Activated T-helper 2 cell treated with anti-CD3 and anti-CD28 coated beads, Interferon-gamma antibody, Interleukin-2, Interleukin-4, amounts not matched to agents 10 μg/mL and 5 μg/mL and 100 μg/mL, durations not matched to agents 14 hours and 24 hours and 36 hours (primary cell): ENCODE measurements at places on chromosomes 16 and 17.

- H3K36me3 ChIP-seq = peaks cover 41% of the 10 kb centered on the region
- peaks cover 12% of the 10 kb centered on the region for H3K4me1 ChIP-seq
- no peaks in the 10 kb centered on the region for H3K27me3 ChIP-seq
- DNase-seq = peak; percentile 9
These were observed 10.5 kb downstream of the TSPOAP1 start for GRCh38 chr17:58318065-58318481.

DNA sequence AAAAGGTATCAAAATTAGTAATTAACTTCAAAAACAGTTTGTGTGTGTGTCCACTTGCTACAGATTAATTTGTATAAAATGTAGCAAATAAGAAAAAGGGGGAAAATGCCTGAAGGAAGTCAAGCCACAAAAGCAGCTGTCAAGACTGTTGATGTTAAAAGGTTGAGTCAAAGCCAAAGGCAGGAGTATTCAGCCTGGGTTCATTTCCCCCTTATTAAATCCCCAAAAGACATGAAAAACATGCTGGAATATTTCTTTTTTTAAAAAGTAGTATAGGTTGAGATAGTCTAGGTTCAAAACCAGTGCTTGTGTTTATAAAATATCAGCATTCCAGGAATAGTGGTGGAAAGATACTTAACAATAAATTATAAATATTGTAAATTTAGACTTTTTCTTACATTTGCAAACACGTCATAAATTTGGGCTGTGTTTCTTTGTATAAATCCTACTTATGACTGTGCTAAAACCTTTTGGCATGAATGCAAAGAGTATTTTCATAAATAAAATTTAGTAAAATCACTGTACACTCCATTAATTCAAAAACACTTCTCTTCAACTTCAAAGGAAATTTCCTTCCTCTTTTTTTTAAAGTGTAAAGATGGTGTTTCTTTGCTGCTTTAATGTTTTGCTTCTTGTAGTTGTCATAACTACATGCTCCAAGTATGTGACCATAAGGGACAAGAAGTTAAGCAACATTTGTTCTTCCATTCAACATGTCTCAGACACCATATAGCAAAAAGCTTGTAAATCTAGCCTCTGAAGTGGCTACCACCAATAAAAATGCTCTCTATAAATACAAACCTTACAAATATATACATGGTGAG is 72.0 kb downstream of the SKAP1 start:
- H3K36me3 ChIP-seq = peaks cover 17% of the 10 kb centered on the region
- peaks cover 9% of the 10 kb centered on the region for H3K4me1 ChIP-seq
- H3K27ac ChIP-seq = no peak overlapping the region
- H3K27me3 ChIP-seq = no peaks in the 10 kb centered on the region

DNA sequence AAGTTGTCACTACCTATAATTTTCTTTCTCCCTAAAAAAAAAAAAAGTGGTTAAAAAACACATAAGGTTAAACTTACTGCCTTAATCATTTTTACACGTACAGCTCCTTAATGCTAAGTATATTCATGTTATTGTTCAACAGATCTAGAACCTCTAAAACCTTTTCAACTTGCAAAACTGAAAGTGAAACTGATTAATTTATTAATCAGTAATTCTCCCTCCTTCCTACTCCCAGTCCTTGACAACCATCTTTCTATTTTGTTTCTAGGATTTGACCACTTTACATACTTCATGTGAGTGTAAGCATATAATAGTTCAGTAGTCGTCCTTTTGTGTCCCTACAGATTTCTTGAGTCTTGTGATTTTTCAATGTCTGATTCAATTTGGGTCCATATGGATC is 251.4 kb upstream of the KIF2B start:
- no peak for DNase-seq
- H3K4me3 ChIP-seq = no peak overlapping the region
- no peak overlapping the region for H3K27ac ChIP-seq
- H3K4me1 ChIP-seq = no peaks in the 10 kb centered on the region
- H3K27me3 ChIP-seq = no peaks in the 10 kb centered on the region

- no peaks in the 10 kb centered on the region for H3K4me1 ChIP-seq
- no peak overlapping the region for H3K27ac ChIP-seq
These were observed 258.6 kb downstream of the SNX29 start for GRCh38 chr16:12235110-12235509.

DNA sequence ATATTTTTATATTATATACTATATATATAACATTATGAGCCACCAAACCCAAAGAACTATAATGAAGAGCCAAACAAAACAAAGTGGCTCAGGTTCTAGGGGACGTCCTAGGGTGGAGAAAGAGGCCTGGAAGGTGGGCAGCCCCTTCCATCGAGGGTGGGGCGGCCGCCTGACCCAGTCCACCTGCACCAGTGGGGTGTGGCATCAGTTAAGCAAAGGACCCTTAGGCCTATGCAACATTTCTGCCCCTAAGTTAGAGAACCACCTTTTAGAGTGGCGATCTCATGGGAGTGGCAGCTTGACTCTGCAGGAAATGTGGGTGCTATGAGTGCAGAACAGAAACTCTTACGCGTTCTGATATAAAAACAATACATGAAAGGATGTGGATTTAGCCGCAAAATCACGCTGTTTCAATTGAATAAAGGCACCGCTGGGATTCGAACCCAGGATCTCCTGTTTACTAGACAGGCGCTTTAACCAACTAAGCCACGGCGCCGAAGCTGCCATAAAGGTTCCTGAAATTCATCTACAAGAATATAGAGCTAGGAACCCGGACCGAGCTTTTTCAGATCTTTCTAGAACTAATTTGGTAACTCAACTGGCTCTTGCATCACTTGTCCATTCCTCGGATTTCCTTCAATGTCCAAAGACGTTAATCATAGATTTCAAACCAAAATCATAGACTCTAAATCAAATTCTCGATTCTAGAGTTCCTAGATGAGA is 15.6 kb upstream of the AURKB start:
- no peaks in the 10 kb centered on the region for H3K27me3 ChIP-seq
- peak overlapping the region; percentile 80 for H3K27ac ChIP-seq
- peaks cover 33% of the 10 kb centered on the region for H3K4me1 ChIP-seq
- peak overlapping the region; percentile 43 for H3K4me3 ChIP-seq
- peak; percentile 72 for DNase-seq

- H3K36me3 ChIP-seq = no peaks in the 10 kb centered on the region
- peaks cover 5% of the 10 kb centered on the region for H3K4me1 ChIP-seq
- DNase-seq = no peak
- no peak overlapping the region for H3K27ac ChIP-seq
These were observed 59.2 kb downstream of the CYB5B start for GRCh38 chr16:69483611-69484010.

GRCh38 chr17:17088541-17089525 is 46.6 kb downstream of the MPRIP start:
- H3K27ac ChIP-seq = peak overlapping the region; percentile 83
- no peak for DNase-seq
- peaks cover 22% of the 10 kb centered on the region for H3K36me3 ChIP-seq
- H3K4me1 ChIP-seq = peaks cover 22% of the 10 kb centered on the region
- no peak overlapping the region for H3K4me3 ChIP-seq
- H3K27me3 ChIP-seq = no peaks in the 10 kb centered on the region

- no peak for DNase-seq
- H3K36me3 ChIP-seq = peaks cover 48% of the 10 kb centered on the region
- peak overlapping the region; percentile 96 for H3K27ac ChIP-seq
- no peaks in the 10 kb centered on the region for H3K27me3 ChIP-seq
These were observed 5.0 kb downstream of the UBALD2 start for GRCh38 chr17:76270127-76270592.

DNA sequence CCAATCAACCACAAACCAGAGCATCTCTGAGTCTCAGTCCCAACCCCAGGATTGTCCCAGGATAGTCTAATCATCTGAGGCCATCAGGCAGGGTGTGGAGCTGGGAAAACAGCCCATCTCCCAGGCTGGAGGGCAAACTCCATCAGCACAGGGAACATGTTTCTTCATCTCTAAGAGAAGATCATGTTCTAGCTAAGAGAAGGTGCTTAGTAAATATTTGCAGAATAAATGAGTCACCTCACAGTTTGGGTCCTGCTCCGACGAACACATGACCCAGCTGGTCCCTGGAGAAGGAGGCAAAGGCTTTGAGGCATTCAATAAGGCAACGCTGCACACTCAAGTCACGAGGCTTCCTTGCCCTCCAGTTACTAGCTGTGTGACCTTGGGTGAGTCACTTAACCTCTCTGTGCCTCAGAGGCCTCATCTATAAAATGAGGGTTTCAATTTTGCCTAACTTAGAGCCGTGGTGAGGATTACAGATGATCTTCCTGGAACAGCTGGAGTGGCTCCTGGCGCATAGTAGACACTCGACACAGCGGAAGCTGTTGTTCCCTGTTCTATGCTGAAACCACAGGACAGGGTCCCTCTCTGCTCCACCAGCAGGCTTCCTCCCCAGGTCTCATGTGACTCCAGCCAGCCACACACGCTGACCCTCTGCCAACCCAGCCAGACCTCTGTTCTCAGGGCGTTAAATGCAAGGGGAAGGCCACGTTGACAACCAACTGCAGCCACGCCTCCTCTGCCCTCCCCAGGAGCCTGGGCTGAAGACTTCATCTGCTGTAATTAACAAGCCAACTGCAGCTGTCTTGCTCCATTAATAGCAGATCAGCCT is 10.3 kb upstream of the RPL38 start:
- no peak for DNase-seq
- H3K27ac ChIP-seq = no peak overlapping the region
- H3K36me3 ChIP-seq = no peaks in the 10 kb centered on the region
- no peak overlapping the region for H3K4me3 ChIP-seq
- peaks cover 9% of the 10 kb centered on the region for H3K27me3 ChIP-seq

DNA sequence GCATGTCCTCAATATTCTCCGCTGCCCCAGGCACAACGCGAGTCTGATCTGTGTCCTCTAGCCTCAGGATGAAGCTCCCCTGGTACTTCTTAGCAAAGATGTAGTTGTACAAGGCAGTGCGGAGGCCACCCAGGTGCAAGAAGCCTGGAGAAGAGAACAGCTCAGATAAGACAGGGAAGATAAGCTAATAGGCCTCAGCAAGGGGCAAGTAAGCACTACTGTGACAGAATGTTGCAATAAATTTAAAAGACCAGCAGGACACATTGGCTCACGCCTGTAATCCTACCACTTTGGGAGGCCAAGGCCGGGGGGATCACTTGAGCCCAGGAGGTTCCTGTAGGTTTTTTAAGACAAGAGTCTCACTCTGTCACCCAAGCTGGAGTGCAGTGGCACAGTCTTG is 5.0 kb downstream of the EARS2 start:
- H3K27ac ChIP-seq = no peak overlapping the region
- no peak overlapping the region for H3K4me3 ChIP-seq
- H3K36me3 ChIP-seq = peaks cover 33% of the 10 kb centered on the region
- no peaks in the 10 kb centered on the region for H3K27me3 ChIP-seq
